Activated CD8-positive, alpha-beta memory T cell treated with anti-CD3 and anti-CD28 coated beads for 48 hours (primary cell): ENCODE measurements at places on chromosomes 6 and 20.

- DNase-seq = no peak
Observed at GRCh38 chr6:167687116-167687725, 139.5 kb upstream of the AFDN start.

DNA sequence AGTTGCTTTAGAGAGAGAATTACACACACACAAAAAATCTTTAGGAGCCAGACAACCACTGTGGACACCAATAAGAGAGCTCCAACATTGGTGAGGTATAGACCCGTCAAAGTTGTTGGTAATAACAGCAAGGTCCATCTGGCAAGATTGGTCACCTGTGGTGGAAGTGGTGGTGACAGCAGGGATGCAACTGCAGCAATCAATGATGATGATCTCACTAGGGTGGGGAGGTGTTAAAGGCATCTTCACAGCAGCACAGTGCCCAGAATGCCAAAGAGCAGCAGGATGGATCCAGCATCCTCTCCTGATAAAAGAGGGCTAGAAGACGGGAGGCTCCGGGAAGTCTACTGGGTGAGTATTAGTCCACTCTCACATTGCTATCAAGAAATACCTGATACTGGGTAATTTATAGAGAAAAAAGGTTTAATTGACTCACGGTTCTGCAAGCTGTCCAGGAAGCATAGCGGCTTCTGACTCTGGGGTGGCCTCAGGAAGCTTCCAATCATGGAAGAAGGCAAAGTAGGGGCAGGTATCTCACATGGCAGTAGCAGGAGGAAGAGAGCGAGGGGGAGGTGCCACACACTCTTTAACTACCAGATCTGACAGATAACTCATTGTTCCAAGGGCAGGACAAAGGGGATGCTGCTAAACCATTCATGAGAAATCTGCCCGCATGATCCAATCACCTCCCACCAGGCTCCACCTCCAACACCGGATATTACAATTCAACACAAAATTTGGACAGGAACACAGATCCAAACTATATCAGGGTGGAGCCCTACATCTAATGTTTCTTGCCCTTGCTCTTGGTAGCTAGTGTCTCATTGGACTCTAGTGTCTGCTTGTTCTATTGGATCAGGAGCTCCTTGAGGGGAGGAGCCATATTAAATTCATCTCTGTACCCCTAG is 48.9 kb downstream of the KLHL31 start:
- no peak for DNase-seq

- no peak for DNase-seq
Observed at GRCh38 chr6:34688956-34689355, 7.6 kb downstream of the ILRUN start.

GRCh38 chr6:39407446-39407993 is 85.0 kb upstream of the KCNK16 start:
- DNase-seq = no peak

DNA sequence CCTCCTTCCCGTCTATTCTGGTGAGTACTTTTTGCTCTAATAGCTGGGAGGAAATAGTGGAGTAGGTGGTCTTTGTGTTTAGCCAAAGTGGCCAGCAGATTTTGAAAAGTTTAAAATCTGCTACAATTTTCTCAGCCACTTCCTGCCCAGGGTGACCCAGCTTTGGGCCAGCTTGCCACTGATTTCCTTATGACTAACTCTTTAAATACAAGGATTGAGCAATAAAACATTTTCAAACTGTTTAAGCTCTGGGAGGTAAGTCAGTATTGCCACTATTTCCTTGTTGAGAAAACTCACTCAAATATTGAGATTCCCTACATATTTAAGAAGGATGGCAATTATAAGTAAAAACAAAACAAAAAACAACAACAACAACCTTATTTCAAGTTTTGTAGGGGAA is 54.5 kb downstream of the TRMT11 start:
- no peak for DNase-seq

DNA sequence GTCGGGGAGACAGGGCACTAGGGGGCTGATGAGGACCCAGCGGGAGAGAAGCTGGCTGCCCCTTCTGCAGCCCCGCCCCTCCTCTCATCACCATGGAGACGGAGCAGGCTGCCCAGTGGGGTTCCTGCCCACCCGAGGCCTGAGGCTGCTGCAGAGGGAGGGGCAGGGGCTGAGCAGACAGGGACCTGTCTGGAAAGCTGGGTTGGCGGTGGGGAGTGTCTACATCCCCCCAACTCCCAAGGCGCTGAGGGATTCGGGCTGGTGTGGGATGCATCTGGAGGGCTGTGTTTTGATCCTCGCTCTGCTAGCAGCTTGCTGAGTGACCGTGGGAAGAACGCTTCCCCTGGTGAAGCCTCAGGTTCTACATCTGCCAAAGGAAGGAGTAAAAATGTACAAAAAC is 1.2 kb upstream of the BPI start:
- no peak for DNase-seq

GRCh38 chr6:155970876-155971708 is 515.5 kb upstream of the NOX3 start:
- no peak for DNase-seq

DNA sequence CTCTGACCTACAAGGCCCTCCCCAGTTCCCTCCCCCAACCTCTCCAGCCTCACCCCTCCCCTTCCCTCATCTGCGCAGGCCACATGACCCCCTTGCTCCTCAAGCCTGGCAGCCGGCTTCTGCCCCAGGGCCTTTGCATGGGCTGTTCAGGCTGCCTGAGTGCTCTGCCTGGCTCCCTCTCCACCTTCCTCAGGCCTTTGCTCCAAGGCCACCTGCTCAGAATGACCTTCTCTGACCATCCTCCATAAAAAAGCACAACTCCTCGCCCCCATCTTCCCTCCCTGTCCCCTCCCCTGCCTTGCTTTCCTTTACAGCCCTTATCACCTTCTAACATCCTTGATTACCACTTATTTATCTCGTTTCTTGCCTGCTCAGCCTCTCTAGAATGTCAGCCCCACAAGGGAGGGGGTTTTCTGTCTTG is 38.7 kb downstream of the SPDEF start:
- no peak for DNase-seq

GRCh38 chr6:71038711-71039344 is 82.0 kb upstream of the B3GAT2 start:
- no peak for DNase-seq

GRCh38 chr6:117870486-117871242 is 36.4 kb upstream of the SLC35F1 start:
- DNase-seq = no peak

- DNase-seq = no peak
Observed at GRCh38 chr20:56828402-56828801, 199.3 kb downstream of the TFAP2C start.

DNA sequence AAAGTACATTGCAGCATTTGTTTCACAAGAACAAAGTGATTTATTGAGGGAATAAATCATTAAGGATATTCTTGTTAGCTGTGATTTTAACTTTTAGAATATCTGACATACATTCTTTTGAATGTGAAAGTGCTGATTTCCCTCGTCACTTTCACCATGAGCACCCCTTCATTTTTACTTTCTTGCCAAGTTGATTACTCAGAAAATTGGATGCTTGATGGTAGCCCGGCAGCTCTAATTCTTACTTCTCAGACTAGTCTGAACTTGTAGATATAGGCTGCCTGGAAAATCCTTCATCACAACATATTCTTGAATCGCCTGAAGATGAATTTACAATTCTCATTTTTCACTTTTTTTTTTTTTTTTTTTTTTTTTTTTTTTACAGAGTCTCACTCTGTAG is 147.1 kb upstream of the SMLR1 start:
- DNase-seq = no peak

GRCh38 chr6:139536751-139537617 is 162.5 kb upstream of the CITED2 start:
- DNase-seq = no peak

- DNase-seq = no peak
Observed at GRCh38 chr20:11197851-11198250, 524.1 kb upstream of the JAG1 start.

GRCh38 chr20:21615617-21616080 is 89.8 kb upstream of the PAX1 start:
- peak; percentile 16 for DNase-seq

DNA sequence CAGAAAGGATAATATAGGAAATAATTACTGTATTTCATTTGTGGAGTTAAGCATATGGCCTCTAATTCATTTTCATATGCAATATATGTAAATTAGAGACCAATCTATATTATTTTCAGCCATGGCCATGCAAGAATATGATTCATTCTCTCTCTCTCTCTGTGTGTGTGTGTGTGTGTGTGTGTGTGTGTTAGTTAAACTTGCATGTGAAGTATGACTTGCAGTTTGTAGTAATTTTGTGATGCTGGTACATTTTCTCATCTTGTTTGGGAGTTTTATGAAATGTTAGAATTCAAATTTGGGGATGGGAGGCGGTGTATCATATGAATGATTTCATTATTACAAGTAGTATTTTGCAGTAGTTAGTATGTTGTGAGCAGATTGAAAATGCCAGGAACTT is 74.8 kb downstream of the JARID2 start:
- no peak for DNase-seq

GRCh38 chr6:86858970-86859369 is 78.4 kb upstream of the HTR1E start:
- no peak for DNase-seq

DNA sequence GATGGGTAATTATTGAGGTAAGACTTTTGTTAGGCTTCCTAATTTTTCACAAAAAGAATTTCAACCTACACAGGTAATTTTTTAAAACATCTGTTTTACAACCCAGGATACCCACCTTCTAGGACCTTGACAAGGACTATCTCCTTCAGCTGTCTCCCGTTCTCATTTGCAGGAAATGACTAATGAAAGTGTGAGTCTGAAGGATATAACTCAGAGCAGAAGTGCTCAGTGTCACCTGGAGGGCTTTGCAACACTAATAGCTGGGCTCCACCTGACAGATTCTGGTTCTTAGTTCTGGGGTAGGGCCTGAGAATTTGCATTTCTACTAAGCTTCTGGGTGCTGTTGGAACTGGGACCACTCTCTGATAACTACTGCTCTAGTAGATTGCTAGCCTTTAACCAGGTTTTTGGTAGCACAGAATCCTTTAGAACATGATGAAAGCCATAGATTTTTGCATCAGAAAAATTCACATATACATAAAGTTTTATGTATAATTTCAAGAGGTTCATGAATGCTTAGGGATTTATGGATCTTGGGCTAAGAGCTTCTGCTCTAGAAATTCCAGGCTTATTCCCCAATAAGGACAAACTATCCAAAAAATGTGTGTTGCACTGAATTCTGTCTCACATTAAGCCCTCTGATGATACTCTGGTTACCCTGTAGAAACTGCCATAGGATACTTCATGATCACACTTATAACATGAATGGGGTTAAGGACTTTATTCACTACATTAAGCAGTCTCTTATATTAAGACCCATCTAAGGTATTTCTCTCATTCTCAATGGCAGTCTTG is 30.3 kb downstream of the AK9 start:
- no peak for DNase-seq

GRCh38 chr20:2298701-2299100 is 2.9 kb downstream of the TGM3 start:
- no peak for DNase-seq

DNA sequence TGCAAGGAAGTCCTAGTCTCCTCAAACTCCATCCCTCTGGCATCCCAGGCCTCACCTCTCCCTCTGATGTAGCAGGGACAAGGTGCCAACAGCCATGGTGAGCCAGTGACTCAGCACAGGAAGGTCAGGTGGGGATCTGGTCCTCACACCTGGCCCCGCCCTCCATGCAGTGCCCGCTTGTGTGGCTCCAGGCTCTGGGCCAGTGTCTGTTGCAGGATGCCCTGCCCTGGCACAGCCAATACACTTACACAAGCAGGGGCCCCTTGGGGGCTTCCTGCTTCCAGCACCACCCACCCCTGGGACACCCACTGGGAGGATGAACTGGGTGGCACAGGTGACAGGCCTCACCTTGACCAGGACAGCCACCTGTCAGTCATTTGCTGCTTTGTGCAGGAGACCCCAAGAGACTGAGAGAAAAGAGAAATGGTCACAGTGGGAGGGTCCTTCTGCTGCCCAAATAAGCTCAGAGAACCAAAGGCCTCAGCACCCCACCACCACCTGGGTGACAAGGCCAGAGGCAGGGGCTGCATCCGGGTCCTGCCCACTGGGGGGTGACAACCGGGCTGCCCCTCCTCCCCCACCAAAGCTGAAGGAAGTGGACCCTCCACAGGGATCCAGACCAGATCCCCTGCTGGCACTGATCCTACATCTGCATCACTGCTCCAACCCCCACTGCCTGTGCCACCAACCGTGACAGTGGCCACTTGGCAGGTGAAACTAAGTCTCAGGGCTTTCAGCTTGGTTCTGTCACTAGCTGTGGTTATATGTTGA is 658.8 kb upstream of the DEFB115 start:
- no peak for DNase-seq

- DNase-seq = no peak
Observed at GRCh38 chr6:145022199-145022796, 713.0 kb downstream of the EPM2A start.

- no peak for DNase-seq
Observed at GRCh38 chr6:160207618-160208017, 51.0 kb downstream of the SLC22A2 start.

GRCh38 chr20:18665135-18665534 is 77.3 kb downstream of the DTD1 start:
- DNase-seq = no peak

DNA sequence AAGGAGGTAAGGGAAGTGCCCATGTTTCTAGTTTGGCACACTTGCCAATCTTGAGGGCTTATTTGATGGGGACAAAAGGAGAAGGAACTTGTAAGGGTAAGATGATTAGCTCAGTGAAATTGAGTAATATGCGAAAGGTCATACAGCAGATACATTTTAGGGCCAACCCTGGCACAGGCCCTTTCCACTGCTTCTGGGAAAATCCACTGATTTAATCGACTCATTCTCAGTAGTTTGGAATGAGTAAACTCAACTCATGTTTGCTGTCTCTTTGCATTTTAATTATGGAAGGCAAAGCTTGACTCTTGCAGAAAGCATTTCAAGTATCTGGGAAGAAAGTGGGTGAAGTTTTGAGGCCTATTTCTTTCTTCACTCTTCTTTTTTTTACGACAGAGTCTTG is 20.0 kb downstream of the PHF20 start:
- DNase-seq = no peak

- DNase-seq = no peak
Observed at GRCh38 chr6:168450917-168451316, 9.9 kb downstream of the SMOC2 start.

DNA sequence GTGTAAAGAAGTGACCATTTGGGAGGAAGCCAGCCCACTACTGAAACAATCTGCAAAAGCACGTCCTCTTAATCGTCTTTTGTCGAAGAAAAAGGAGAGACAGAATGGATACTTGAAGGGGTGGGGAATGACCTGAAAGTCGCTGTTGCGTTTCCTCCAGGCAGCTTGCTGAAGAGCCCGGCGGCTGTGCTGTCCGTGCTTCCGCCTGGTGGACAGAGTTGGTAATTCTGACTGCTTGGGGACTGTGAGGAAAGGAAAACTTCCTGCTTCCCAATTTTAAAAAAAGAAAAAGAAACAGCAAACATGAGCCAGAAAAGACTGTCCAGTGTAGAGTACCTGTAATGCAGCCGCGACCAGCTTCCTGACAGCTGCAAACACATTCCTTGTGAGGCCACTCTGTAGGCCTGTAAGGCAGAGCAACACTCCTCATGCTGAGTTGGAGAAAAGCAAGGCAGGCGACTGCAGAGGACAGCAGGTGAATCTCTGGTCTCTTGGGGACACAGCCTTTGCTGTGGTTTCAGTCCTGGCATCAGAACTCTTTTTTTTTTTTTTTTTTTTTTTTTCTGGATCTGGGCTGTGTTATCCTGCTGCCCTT is 251.1 kb upstream of the TBX18 start:
- no peak for DNase-seq

GRCh38 chr20:21507400-21508229 is 6.2 kb downstream of the NKX2-2 start:
- DNase-seq = no peak

- DNase-seq = no peak
Observed at GRCh38 chr6:31180500-31180899, 10.0 kb upstream of the POU5F1 start.

GRCh38 chr20:49602345-49603208 is 34.6 kb upstream of the PTGIS start:
- DNase-seq = no peak
